ENCODE measurements at places on chromosomes 6 and 20.
A peak's percentile ranks its signal among the peaks of the same experiment; 100 is the strongest.

DNA sequence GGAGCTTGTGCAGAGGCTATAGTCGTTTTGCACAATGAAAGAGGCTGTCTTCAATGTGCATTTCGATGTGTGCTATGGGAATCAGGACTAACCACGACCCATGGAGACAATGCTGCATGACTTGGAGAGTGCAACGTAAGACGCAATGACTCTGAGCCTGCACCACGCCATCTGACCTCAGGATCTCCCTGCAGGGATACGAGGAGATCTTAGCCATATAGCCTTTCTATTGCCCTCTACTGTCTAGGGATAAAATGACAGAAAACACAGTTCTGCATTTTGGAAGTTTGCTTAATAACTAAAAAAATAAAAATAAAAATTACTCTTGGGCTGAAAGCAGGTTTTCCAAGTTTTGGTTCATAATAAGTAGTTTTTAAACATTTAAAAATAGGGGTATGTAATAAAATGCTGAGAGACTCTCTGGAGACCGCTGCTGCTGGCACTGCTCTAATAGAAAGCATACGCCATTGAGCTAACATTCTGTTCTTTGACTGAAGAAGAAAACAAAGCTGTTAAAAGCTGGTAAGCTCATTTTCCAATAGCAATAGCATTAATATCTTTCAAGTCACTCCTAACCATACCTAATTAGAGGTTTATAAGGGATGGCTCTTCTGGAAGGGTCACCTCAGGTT, 87.2 kb downstream of the PDE7B start:
- DNase-seq, result no peak

- DNase-seq, result peak; percentile 99
These were observed at the start of gene PPP1R11 for GRCh38 chr6:30066577-30067459. TSS of gene PPP1R11 (plus strand) at chr6:30067198. CDS start at chr6:30067411, 213 bp downstream.

DNA sequence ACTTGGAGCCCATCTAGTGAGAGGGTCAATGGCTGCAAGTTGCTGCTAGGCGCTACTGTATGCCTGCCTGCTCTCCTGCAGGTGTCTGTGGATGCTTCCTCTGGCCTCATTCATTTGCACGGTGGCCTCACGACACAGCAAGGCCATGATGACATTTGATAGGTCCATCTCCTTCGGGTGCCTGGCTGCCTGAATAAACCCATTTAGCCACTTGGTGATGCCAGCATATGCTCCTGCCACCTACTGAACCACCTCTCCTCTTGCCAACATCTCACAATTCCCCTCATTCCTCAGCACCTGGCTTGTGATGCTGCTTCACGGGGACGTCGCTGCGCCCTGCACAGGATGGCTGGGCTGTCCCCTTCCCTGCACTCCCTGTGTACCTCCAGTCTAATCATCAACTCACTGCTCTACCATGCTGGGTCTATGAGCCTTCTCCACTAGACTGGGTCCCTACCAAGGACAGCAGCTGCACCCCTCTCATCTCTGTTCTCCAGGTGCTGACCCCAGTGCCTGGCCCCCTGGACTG, 51.1 kb downstream of the AGPAT4 start:
- DNase-seq, result no peak

- DNase-seq, result no peak
These were observed 50.6 kb downstream of the CHD6 start for GRCh38 chr20:41567615-41568014.

DNA sequence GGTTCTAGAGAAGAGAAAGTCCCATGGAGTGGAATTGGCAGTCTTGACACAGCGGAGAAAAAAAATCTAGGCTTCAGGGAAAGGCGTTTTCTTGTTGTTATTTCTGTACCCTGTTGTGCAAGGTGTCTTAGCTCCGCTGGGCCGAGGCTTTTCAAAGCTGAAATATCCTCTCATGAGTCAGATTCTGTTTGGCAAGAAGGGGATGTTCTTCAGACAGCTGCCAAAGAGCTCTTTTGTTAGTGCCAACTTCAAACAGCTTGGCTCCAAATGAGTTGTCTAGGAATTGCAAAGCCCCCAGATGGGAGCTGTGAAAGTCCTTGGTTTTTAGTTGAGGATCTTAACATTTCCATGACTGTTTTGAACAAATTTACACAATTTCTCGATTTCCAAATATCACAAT, 45.6 kb downstream of the LRRN4 start:
- DNase-seq, result no peak

- no peak for DNase-seq
These were observed 1162.8 kb upstream of the CITED2 start for GRCh38 chr6:140537211-140537610.

DNA sequence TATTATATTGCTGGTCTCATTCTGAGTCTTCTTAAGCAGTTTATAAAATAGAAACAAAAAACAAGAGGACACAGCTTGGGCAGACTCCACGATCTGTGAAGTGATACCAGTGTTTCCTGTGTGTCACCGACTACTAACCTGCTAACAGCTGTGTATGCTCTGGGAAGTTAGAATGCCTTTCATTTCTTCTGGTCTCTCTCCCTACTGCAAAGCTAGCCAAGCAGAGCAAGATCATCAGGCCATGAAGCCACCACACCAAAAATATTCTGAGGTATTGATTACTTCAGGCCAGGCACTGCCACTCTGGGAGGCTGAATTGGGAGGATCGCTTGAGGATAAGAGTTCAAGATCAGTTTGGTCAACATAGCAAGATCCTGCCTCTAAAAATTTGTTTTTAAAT, 46.9 kb upstream of the SMIM29 start:
- DNase-seq, result no peak

DNA sequence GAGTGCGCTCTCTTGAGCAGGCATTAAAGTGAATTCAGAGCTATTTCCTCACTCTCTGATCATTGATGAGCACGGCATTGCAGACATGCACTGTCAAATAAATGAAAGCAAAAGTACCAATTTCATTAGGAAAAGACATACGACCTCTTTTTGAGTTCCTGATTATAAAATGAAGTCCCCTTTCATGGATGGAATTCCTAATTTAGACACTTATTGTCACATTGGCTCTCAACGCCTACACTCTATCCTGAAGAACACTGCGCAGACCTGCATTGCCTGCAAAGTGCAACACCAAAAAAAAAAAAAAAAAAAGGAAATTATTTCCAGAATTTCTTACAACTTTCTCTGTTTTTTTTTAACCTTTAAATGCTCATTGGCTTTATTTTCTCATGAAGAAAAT, 1.6 kb downstream of the ADGRB3 start:
- DNase-seq, result no peak

- DNase-seq, result no peak
These were observed 669.5 kb downstream of the MAFB start for GRCh38 chr20:40019510-40019909.

DNA sequence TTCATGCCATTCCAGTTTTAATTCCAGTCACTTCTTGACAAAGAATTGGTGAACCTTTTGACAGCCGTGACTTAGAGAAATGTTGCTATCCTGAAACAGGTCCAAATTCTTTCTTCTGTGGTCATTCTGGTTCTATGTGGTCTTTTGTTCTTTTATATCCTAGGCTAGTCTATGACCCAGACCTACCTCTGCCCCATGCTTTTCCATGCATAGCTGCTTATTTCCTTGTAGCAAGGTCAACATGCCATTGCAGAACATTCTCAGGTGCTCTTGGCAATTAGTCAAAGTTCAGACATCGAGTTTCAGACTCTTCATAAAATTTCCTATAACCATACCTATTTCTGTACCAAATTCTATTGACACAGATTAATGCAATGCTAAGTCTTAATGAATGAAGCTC, 202.6 kb downstream of the PLCB1 start:
- DNase-seq, result no peak

DNA sequence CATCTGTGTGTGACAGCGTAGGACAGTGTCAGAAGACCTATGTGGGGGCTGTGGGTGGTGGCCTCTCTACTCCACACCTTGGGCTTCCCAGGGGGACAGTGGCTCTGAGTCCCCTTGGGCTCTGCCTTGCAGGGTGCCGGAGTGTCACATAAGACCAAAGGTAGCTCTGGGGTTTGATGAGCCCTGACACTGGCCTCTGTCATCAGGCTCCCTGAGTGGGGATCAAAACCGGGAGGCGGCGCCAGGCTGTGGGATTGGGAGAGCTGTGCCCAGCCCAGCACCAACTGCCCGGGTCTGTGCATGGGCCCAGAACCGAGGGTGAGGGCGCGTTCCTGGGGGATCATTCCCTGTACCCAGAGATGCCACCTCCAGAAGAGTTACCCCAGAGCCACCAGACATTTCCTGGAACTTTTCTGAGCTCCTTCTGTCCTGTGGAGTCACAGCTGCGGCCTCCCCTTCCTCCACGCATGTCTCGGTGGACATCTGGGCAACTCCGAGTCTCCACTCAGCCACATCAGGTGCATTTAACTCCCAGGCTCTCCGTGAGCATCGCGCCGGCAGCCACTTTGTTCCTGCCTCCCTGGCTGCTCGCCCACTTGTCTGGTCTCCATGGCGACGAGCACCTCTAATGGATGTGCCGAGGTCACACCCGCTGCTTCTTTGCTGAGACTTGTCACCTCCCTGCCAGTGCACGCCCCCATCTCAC, 94.7 kb downstream of the TMEM242 start:
- peak; percentile 94 for DNase-seq

DNA sequence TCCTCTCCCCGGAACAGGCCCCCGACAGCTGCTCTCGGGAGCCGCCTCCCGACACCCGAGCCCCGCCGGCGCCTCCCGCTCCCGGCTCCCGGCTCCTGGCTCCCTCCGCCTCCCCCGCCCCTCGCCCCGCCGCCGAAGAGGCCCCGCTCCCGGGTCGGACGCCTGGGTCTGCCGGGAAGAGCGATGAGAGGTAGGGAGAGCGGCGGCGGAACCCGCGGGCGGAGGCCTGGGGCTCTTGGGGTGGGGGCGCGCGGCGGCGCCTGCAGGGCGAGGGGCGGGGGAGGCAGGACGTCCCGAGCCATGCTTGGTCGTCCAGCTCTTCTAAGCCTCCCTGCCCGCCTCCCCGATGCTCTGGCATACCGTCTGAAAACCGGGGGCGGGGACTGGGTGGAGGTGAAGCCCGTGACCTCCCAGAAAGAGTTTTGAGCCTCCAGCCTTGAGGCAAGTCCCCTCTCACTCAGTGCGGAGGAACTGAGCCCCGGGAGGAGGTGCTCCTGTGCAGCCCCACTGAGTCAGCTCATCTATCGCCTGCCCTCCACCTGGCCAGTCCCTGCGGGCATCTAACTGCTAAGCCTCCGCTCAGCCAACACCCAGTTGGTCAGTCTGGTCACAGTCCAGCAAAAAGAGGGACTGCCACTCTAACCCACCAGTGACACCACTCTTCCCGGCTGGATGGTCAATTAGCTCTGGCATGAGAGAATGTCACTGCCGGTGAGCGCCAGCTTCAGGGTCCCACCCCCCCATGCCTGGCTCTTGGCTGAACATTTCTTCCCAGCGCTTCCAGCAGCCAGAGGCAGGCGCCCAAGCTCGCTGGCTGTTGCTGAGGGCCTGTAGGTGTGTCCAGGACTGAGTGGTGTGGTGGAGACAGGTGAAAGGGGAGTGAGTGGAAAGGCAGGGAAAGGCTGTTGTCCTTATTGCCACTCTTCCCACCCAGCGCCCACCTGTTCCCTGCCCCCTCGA, 482 bp downstream of the DDR1 start:
- DNase-seq, result peak; percentile 8

DNA sequence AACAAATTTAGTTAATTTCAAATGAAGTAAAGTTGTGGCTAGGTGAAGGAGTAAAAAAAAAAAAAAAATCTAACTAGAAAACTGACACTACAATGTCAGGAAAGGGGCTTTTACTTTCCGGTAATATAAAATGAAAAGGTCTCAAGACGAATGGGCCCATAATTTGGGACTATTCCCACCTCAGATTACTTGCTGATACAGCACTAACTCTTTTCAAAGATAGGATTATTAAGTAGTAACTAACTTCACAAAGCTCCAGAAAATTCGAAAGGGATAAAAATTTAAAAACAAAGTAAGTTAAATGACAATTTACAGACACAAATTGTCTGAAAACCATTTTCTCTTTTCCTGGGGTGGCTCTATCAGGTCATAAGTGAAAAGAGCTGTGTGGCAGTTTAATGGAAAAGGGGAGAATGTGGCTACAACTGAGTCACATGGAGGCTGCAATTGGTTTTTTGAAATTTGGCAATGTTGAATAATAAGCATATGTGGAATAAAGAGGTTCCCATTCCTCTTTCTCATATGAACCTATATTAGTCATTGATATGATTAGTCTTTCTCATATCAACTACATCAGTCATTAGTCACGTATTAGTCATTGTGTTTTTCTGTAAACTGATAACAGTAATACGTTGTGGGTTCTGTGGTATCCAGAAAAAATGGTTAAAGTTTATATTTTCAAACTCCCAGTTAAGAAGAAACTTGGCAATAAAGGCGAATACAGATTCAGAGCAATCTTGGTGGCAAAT, 78.0 kb downstream of the RWDD2A start:
- no peak for DNase-seq

DNA sequence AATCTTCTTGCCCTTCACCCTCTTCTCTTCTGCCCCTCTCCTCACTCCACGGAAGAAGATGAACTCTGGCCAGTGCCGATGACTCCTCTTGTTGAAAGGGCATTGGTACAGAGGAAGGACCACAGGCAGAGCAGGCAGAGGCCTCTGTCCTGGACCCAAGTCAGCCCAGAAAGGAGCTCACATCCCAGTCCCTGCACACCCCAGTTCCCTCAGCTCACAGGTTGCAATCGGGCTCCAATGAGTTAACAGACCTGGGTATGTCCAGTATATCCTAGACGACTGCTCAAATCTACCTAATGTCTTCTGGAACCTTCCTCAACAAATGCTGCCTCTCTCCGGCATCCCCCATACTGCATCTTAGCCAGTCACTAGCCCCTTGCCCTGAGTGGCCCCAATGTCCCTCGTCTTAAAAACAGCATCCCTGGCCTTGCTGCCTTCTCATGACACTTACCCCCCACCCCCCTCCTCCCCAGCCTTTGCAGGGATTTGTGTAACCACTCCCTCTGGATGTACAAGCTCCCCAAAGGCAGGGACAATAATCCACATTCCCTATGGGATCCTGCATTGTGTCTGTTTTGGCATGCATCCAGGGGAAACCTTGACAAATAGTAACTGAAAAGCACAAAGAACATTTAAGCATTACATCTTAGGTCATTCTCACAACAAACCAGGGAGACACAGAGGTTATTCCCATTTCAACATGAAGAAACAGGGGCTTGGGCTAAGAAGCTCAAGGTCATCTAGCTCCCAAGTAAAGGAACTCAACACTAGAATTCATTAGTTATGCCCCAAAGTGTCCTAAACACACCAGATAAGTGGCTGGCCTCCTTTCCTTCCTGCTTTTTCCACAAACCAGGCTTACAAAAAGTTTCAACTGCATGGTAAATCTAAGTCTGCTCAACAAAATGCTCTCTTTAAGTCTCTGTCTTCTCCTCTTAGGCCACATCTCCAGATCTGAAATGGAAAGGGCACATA, 45.1 kb downstream of the TRERF1 start:
- no peak for DNase-seq

DNA sequence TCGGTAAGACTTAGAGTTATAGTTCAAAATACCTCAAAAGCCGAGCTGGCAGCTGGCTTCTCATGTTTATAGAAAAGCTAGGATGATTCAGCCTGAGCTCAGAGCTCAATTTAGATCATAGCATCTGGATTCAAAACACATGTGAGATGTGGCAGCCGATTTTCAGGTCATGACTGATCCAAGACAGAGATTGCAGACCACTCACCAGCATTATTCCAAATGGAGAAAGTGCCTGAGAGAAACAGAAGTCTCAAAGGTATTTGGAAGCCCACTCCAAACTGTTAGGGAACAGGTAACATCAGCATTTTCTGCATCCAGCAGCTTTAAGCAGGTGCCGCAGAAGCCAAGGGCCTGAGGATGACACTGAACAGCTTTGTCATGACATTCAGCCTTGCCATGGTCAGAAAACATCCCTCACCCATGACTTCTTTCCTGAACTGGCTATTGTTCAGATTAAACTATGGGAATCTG, 102.2 kb downstream of the BACH2 start:
- no peak for DNase-seq

GRCh38 chr6:25927178-25927577, 3.3 kb downstream of the SLC17A2 start:
- no peak for DNase-seq

GRCh38 chr20:14830899-14831298, 493.5 kb upstream of the FLRT3 start:
- no peak for DNase-seq
